ENCODE measurements at places on chromosomes 12 and 14.
A peak's percentile ranks its signal among the peaks of the same experiment; 100 is the strongest.

DNA sequence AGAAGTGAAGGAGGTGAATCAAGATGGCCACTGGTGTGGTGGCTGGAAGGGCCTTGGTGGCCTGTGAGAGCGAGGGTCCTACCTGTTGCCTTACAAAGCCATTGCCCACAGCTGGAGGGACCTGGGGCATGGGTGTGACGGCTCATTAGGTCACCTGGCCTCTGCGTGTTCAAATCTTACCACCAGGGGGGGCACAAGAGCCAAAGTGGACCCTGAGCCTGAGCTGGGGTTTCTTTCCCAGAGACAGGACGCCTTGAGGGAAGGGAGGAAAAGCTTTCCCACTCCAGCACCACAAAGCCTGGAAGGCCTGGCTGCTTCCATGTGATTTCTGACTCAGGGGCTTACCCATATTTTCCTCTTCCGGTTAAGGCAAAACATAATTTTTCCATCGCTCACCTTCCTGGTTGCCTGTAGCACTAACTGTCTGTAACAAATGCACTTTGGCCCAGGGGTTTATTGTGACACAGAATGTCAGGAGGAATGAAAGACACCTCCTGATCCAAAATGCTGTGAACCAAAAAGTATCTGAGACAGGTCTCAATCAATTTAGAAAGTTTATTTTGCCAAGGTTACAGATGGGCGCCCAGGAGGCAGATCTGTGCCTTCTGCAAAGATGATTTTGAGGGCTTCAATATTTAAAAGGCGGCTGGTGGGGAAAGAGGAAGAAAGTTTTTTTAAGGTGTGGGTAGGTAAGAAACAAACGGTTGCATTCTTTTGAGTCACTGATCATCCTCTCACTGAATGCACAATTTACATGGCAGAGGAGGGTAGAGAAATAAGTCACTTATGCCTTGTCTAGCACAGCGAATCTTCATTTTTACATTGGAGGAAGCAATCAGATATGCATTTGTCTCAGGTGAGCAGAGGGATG, 4.3 kb upstream of the CD9 start:
- DNase-seq, result peak; percentile 84

GRCh38 chr12:53700567-53700966, 24.7 kb upstream of the ATP5MC2 start:
- DNase-seq, result no peak

DNA sequence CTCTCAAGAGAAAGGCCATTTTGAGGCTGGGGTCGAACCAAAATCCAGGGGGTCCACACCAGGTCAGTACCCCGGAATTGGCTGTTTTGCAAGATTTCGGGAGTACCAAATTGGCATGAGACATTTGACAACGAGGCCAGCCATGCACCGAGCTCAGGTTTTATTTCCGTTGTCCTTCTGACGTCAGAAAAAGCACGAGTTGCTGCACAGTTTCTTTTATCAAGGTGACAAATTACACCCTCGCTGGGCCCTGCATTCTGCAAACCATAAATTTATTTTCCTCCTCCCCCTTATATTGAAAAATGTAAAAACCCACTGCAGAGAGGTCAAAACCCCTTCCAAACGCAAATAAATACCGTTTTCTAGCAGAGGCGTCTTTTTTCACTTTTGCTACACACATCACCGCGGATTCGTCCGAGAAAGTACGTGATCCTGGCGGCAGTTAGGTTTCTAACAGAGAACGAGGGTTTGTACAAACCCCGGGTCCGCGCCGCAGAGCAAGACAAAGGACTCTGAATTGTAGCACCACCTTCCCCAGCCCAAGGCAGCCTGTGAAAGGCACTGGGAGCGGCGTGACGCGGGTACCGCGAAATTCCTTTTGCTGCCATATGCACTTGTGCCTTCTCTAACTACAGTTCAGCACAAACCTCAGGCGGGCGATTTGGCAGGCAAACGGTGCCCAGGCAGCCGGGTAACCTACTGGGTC, 1.8 kb downstream of the SLC38A1 start:
- peak; percentile 56 for DNase-seq

GRCh38 chr14:79493081-79493645, 718.1 kb downstream of the DIO2 start:
- peak; percentile 20 for DNase-seq

DNA sequence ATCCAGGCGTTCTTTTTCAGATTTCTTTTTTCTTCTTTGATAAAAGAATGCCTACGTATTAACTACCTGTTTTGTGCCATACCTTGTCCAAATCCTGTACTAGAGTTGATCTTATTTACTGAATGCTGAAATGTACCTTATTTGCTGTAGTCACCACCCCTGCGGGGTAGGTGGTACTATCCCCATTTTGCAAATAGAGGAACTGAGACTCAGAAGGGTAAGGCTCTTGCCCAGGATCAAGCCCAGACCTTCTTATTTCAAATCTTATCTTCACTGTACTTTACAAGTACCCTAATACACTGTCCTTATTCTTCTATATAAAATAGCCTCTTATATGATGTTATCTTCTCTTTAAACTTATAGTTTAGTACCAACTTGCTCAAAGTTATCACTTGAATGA, 206.5 kb downstream of the SLC41A2 start:
- no peak for DNase-seq

DNA sequence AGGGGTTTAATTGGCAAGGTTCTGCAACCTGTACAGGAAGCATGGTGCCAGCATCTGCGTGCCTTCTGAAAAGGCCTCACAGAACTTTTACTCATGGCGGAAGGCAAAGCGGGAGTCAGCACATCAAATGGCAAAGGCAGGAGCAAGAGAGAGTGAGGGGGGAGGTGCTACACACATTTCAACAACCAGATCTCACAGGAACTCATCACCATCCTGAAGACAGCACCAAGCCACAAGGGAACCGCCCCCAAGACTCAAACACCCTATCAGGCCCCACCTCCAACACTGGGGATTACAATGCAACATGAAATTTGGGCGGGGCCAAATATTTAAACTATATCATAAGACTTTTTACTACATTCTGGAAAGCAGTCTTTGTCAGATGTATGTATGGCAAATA, 38.0 kb upstream of the FKBP4 start:
- DNase-seq, result no peak

GRCh38 chr14:48914921-48915320, 671.3 kb downstream of the RPS29 start:
- DNase-seq, result no peak
